ENCODE measurements at places on chromosomes 3 and 15.

- peak; percentile 64 for DNase-seq
- H3K4me3 ChIP-seq = peak overlapping the region; percentile 11
- H3K36me3 ChIP-seq = no peaks in the 10 kb centered on the region
- H3K27ac ChIP-seq = peak overlapping the region; percentile 98
Observed at GRCh38 chr15:99123713-99124451, 19.0 kb downstream of the SYNM start.

GRCh38 chr15:99439524-99439835 lies 126.3 kb upstream of the MEF2A start:
- DNase-seq = no peak
- H3K4me3 ChIP-seq = no peak overlapping the region
- H3K27me3 ChIP-seq = no peaks in the 10 kb centered on the region
- peaks cover 16% of the 10 kb centered on the region for H3K4me1 ChIP-seq

DNA sequence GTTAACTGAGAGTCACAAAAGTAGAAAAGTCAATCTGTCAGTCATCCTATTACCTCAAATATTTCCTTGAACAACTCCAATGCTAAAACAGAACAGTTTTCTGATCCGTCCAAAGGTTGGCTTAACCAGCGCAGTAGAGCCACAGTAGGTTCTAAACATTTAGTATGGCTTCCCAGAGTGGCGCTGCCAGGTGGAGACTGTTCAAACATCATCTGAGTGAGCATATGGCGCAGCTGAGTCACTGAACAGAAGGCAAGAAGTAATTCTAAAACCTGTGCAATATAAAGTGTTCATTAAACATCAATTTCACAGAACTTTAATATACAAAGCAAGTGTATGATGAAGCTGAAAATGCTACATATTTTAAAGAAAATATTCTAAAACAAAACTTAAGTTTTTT lies 19.9 kb downstream of the CIP2A start:
- no peaks in the 10 kb centered on the region for H3K27me3 ChIP-seq
- H3K4me3 ChIP-seq = no peak overlapping the region
- no peaks in the 10 kb centered on the region for H3K36me3 ChIP-seq
- no peaks in the 10 kb centered on the region for H3K4me1 ChIP-seq
- H3K27ac ChIP-seq = no peak overlapping the region

- no peak overlapping the region for H3K4me3 ChIP-seq
- H3K27ac ChIP-seq = no peak overlapping the region
- H3K27me3 ChIP-seq = no peaks in the 10 kb centered on the region
- DNase-seq = no peak
- H3K36me3 ChIP-seq = no peaks in the 10 kb centered on the region
Observed at GRCh38 chr3:46282696-46283095, 40.4 kb downstream of the CCR3 start.
